Myometrial cell (primary cell): ENCODE measurements at places on chromosomes 3 and 15. TPM values are rescaled to one million over a fixed set of nuclear protein-coding genes. Genes with fewer than 3 reads are reported as not detected.

CHRD gene
- 1.1 and 10.7 TPM in 2 replicates for total RNA-seq

SETD5 gene
- 33.4 and 37.2 TPM in 2 replicates for total RNA-seq

FBN1 gene
- total RNA-seq = 179 and 231 TPM in 2 replicates

HRH1 gene
- total RNA-seq = 10.3 and 11.2 TPM in 2 replicates

PARP16 gene
- 5.2 and 9.7 TPM in 2 replicates for total RNA-seq
